Central memory CD8-positive, alpha-beta T cell (primary cell): ENCODE measurements at places on chromosomes 7 and 10.

DNA sequence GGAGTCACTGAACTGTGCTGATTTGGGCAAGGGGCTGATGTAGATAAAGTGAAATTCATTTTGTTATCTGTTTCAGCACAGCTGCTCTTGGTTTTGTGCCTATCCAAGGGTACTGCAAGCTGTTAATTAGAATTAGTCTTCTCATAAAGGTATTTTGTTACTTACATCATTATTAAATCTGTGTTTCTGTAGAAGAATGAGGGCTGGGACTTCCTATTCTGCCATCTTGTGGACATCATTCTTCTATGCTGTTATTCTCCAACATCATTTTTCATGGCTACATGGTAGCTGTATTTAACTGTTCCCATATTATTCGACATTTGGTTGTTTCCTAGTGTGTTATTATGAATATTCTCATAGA, 76.2 kb upstream of the CCDC71L start:
- DNase-seq = no peak

GRCh38 chr7:7675686-7676085, 35.1 kb downstream of the UMAD1 start:
- no peak for DNase-seq

GRCh38 chr7:20399521-20399920, 68.8 kb downstream of the ITGB8 start:
- no peak for DNase-seq

- DNase-seq = no peak
Observed at GRCh38 chr10:119546009-119546408, 3.5 kb upstream of the RGS10 start.

- no peak for DNase-seq
Observed at GRCh38 chr7:100728196-100728595, 5.2 kb upstream of the ZAN start.

- DNase-seq = no peak
Observed at GRCh38 chr7:30327813-30328212, 43.4 kb downstream of the ZNRF2 start.

DNA sequence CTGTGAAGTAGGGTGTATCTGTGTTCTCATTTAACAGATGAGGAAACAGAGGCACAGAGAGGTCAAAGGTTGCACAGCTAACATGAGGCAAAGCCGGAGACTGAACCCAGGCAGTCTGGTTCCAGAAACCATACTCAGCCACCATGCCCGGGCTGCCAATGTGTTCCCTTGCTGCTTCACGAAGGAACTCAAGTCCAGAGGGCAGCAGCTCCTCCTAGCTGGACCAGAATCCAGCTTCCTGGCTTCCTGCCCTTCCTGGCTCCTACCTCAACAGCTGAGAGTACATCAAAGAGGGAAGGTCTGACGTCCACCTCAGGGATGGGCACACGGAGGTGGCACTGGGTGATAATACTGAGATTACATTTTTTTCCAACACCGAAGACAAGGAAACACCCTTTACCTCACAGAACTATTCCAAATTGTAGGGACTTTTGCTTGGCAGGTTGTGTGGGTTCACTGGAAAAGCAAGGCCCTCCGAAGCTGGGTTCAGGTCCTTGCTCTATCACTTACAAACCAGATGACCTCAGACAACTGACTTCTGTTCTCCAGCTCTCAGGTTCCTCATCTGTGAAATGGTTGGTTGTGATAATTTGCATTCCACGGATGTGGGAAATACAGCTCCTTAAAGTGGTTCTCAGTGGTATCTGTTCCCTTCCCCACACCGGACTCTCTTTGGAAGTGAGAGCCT, 154.1 kb upstream of the ZMIZ1 start:
- no peak for DNase-seq

- DNase-seq = no peak
Observed at GRCh38 chr7:36750451-36750850, 26.2 kb upstream of the AOAH start.

DNA sequence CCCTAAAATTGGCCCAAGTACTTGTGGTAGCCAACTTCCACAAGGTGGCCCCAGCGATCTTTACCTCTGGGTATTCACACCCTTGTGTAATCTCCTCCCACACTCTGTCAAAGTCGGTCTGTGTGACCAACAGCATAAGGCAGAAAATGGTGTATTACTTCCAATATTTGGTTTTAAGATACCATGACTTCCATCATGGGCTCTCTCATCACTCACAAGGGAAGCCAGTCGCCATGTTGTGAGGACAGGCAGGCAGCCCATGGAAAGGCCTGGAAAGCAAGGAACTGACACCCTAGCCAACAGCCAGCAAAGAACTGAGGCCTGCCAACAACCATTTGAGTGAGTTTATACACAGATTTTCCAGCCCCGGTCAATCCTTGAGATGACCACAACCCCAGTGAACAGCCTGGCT, 91.0 kb upstream of the KMT2E start:
- peak; percentile 52 for DNase-seq

- DNase-seq = no peak
Observed at GRCh38 chr7:90593205-90593604, 2.9 kb upstream of the CDK14 start.
